ENCODE measurements at places on chromosomes 2 and 18.

GRCh38 chr2:211833582-211834279 lies 704.9 kb downstream of the ERBB4 start:
- no peak for DNase-seq

- DNase-seq, result no peak
Measured at GRCh38 chr2:240469740-240470139, 34.3 kb downstream of the GPC1 start.

GRCh38 chr18:80188643-80189530 lies 58.4 kb downstream of the PARD6G start:
- no peak for DNase-seq

- no peak for DNase-seq
Measured at GRCh38 chr18:51726614-51727013, 529.1 kb upstream of the MEX3C start.

DNA sequence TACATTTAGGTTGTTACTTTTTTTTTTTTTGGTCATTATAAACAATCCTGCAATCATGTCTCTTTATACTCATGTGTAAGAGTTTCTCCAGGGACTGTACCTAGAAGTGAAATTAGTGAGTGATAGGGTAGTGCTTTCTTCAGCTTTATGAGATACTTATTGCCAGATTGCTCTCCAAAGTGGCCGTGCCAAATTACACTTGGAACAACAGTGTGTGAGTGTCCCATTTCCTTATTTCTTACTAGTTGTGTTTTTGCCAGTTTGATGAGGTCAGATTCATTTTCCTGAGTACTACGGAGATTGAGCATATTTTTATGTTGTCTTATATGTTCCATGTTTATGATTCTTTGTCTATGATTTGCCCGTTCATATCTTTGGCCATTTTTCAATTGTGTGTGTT lies 39.2 kb downstream of the GALNT1 start:
- peak; percentile 15 for DNase-seq
